ENCODE measurements at places on chromosomes 3 and 15. TPM values are rescaled to one million over a fixed set of nuclear protein-coding genes. Genes with fewer than 3 reads are reported as not detected.

- DNase-seq = no peak
These were observed 37.5 kb downstream of the ARHGAP31 start for GRCh38 chr3:119331661-119332060.

CCDC39 gene
- 2.7 TPM for polyA plus RNA-seq

DNA sequence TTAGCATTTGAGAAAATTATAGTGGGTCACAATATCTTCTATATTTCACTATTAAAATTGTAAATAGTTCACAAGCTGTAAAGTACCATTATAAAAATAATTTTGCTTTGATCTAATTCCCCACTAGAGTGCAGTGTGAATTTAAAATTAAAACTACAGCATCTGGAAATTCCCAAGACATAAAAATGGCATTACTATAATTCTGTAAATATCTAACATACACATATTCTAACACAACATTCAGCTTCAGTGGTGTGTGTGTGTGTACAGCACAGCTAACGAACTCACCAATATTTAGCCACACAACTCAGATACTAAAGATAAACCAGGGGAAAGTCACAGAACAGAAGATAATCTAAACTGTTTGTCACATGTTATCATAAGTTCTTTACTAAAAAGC, 424.9 kb upstream of the ZNF385D start:
- DNase-seq = no peak

MITF gene
- polyA plus RNA-seq = 6.8 TPM

DNA sequence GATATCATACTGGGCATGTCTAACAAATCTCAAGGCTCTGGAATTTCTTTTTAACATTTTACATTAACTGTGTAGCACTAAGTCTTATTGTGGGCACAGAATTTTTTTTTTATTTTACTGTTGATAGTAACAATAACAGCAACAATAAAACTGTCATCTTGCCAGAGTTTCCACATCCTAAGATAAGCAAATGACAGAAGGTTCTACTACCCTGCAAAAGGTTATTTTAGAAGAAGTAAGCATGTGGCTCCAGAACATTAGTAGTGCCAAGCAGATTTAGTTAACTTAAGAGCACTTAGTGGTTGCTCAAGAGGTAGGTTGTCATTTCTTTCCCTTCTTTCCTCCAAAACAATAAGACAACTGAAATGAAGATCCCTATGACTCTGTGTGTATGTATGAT, 743.0 kb upstream of the CBLB start:
- no peak for DNase-seq

DNA sequence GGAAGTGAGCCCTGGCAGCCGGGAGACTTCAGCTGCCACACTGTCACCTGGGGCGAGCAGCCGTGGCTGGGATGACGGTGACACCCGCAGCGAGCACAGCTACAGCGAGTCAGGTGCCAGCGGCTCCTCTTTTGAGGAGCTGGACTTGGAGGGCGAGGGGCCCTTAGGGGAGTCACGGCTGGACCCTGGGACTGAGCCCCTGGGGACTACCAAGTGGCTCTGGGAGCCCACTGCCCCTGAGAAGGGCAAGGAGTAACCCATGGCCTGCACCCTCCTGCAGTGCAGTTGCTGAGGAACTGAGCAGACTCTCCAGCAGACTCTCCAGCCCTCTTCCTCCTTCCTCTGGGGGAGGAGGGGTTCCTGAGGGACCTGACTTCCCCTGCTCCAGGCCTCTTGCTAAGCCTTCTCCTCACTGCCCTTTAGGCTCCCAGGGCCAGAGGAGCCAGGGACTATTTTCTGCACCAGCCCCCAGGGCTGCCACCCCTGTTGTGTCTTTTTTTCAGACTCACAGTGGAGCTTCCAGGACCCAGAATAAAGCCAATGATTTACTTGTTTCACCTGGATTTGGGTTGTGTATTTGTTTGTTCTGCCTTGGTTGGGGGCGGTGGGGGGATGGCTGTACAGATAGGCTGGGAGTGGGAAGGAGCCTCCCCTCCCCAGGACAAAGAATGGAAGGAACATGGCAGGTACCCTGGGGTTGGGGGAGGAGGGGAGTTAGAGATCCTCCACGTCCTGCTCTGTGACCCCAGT, 2.9 kb upstream of the GRM2 start:
- DNase-seq = no peak

CHRM5 gene
- polyA plus RNA-seq = not detected

DNA sequence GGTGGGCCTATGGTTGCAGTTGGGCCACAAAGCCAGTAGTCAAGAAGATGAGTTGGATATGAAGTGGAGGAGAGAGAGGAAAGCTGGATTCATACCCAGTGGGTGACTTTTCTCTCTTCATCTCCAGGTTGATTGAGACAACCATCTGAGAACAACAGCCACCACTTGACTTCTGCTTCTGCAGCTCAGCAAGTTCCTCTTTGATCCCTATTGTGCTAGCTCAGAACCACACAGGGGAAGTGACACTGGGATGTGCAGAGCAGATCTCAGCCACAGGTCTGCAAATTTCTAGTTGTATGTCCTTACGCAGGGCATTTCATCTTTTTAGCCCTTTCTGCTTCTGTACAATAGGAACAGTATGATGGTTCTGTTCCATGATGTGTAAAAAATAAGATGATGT, 459.2 kb upstream of the ARRDC4 start:
- DNase-seq = no peak

- DNase-seq = no peak
These were observed 115.5 kb upstream of the ALDH1A3 start for GRCh38 chr15:100763835-100764750.

SLC22A14 gene
- 0.39 TPM for polyA plus RNA-seq

DNA sequence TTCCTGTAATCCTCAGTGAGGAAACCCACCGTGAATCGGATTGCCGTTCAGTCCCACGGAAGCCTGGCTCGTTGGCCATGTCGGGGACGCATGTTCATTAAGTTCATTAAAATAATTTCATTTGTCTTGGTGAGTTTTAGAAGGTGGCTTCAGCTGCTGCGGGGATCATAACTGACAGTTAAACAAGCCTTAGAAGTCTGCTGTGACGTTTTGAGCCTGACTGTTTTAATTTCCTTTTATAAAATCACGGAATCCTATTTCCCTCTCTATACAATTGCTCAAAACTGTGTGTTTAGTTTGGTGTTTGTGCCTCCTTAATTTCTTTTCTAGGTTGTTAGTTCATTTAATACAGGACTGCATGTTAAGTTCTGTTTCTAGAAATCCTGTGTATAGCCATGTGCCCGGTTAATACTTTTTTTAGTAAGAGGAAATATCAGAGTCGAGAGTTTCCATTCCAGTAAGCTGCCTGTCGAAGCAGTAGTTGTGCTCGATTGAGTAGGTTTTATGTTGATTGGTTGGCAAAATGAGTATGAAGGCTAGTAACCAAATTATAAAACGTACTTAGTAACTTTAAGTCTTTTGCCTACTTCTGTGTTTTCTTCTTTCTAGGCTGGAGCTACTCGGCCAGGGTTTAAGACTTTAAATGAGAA, 705 bp downstream of the NIPA2 start:
- no peak for DNase-seq

DNA sequence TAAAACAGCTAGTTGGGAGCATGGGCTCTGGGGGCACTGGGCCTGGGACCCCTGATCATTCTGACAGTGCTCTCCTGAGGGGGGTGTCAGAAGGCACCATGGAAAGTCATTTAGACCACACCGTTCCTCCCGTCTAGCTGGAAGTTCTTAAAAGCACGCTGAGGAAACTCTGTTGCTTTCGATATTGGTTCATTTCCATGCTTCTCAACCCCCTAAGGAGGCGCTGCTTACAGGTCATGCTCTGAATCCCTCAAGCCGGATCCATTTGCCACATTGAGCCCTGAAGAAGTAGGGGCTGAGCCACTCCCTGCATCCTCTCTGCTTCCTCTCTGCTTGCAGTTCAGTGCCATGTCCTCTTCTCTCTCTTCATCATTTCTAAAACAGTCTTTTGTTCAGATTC, 187.2 kb downstream of the CACNA2D3 start:
- DNase-seq = no peak

- DNase-seq = no peak
These were observed 4.8 kb upstream of the PLA1A start for GRCh38 chr3:119592861-119593260.

DNA sequence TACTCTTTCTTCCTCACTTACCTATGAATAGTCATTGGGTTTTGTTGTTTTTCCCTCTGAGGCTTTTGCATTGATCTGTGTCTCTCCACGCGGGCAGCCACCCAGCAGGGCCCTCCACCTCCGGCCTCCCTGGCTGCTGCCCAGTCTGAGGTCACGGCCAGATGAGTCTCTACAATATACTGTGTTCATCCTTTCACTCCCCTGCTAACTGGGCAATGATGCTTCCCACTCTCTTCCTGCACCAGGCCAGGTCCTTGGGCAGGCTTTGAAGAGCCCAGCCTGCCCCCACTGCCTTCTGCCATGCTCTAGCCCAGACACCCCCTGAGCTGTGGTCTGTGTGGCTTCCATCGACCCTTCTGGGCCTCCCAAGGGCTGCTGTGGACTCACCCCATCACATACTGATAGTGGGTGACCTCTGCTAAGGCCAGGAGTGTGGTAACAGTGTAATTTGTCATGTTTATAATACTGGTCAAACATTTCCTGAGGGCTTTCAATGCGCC, 18.0 kb downstream of the PDIA5 start:
- DNase-seq = no peak

DNA sequence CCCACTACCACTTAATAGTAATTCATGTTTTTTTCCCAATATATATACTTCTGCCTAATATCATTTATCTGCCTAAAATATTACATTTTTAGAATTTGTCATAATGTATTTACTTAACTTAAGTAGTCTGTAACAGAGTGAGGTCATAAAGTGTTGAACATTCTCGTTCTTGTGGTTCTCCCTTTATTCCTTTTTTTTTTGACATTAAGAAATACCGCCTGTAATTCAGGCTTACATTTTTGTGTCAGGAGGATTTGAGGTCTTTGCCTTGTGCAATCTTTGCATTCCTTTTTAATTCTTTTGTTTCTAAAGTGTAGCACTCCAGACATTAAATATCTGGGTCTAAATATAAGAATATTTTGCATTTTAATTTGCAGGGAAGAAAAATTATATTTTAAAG, 315.4 kb downstream of the PTPRG start:
- DNase-seq = no peak

- DNase-seq = no peak
These were observed 3.1 kb upstream of the RAD54L2 start for GRCh38 chr3:51535146-51536019.

- DNase-seq = no peak
These were observed 13.0 kb downstream of the TGM5 start for GRCh38 chr15:43253431-43254403.
